ENCODE measurements at places on chromosomes 11 and 22.

GRCh38 chr11:15563054-15563453 lies 448.3 kb downstream of the INSC start:
- DNase-seq: no peak

DNA sequence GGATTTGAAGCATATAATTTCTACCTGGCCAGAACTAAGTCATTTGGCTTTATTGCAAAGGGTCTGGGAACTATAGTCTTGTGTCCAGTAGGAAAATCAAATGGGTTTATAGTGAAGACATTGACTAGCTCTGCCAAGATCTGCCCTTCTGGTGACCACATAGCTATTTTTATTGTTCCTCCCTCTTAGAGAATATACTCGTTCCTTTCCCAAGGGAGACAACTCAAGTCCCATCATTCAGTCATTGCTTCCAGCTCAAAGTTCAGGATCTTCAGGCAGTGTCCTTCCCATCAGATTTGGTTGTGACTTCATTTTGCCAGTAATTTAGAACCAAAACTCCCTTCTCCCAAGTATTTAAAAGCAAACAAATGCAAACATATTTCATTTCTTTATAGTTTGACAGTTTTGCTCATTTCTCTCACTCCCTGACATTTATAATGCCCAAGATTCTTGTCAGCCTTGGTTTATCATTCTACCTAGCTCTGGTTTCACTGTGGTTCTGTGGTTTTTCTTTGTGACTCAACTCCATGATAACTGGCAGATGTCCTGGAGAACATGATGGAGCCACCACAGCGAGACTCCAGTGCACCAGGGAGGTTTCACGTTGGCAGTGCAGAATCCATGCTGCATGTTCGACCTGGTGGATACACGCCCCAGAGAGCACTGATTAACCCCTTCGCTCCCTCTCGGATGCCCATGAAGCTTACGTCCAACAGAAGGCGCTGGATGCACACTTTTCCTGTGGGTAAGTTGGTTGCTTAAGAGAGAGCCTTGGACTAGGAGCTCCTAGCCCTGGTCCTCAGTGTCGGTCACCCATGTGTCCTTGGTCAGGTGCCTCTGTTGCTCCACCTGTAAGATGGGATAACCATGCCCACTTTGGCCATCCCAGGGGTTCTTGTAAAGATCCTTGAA lies 64.9 kb downstream of the DEPDC5 start:
- DNase-seq: no peak

GRCh38 chr11:14644226-14645014 lies 816 bp downstream of the PDE3B start:
- peak; percentile 13 for DNase-seq

DNA sequence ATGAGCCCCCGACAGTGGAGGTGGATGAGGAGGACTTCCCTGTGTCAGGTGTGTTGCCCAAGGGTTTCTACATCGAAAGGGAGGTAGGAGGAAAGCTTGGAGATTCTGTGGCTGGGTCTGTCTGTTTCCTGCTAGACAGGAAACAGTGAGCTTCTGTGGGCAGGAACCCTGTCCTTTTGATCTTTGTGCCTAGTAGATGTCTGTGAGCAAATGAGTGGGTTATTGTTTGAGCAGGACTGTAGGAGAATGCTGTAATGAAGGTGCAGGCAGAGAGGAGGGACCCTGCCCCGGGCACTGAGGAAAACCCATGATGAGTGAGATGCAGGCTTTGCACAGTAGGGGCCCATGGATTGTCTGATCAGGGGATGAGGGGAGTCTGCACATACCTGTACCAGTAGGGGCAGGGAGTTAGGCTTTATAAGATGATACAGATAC lies 14.0 kb downstream of the USP35 start:
- DNase-seq: no peak

- DNase-seq: no peak
Observed at GRCh38 chr11:69419662-69420395, 61.6 kb upstream of the LINC01488 start.
